ENCODE measurements at places on chromosomes 1 and 21.

DNA sequence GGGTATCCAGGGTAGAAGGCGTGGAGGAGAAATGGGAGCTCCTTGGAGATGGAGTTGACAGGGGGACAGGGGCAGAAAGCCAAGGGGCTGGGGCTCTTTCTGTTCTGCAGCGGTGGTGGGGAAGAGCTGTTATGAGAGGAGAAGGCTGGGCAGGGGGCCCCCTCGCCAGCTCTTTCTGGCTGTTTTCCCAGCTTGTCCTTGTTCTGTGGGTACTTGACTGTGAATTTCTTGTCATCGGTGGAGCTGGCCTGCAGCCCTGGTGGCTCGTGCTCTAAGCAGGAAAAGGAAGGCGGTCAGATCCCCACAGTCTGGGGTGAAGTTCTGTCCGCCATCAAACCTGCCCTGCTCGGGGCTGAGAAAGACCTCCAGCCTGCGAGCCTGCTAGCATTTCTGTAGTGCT is 7.6 kb downstream of the ZNF683 start:
- no peak for DNase-seq

DNA sequence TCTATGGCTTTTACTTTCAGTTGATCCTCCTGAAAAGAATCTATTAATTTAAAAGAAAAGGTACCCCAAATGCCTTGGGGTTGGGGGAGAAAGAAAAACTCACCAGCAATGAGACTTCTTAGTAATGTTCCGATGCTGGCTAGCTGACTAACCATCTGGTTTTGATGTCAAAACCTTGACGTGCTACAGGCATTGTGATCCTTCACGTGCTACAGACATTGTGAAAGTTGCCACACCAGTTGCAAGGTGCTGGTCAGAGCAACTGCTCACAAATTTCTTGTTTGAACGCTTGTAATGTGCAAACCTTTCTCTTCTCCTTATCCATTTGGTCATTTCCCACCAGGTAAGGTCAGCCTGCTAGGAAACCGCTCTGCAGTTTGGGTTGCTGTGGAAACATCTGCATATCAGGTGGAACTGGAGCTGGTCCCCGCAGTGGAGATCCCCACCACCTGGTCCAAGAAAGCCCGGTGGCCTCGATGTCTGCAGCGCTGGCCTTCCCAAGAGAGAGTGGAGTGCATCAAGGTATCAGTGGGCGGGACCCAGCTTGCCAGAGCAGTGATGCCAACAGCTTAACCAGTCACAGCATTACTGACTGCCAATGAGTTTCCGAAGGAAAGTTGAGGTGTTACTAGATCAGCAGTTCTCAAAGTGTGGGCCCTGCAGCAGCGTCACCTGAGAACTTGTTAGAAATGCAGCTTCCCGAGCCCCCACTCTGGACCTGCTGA is 16.1 kb downstream of the MAB21L3 start:
- no peak for DNase-seq

DNA sequence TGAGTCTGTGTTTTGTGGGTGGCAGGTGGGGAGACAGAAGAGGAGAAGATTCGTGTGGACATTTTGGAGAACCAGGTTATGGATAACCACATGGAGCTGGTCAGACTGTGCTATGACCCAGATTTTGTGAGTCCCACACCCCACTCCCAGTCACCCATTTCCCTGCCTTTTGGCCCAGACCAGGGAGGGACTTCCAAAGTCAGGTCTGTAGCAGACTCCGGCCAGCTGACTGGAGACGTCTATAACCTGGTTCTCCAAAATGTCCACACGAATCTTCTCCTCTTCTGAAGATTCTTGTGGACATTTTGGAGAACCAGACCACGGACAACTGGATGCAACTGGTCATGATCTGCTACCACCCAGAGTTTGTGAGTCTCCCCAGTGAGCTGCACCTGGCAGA is 1.6 kb downstream of the GSTM5 start:
- DNase-seq: no peak

DNA sequence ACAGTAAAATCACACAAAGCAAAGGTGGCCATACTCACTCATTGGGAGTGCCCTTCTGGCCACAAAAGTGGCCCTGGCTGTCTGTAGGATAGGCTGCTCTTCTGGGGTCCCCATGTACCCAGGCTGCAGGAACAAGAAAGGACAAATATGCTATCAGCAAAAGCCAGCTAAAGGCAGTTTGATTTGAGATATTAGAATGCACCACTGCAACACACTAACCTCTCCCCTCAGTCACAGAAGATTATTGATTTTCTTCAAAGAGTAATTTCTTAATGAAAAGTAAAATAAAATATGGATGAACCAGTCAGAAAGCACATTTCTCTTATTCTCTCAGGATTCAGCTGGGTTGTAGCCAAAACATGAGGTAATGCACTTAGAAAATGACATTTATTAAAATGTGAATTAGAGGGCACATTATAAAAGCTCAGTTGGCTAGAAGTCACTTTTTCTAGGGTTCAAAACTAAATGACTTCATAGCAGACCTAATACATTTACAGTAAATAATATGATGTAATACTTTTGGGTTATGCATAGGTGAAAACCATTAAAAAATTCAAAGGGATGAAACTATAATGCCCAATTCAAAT is 140.8 kb downstream of the LHX8 start:
- DNase-seq: no peak

DNA sequence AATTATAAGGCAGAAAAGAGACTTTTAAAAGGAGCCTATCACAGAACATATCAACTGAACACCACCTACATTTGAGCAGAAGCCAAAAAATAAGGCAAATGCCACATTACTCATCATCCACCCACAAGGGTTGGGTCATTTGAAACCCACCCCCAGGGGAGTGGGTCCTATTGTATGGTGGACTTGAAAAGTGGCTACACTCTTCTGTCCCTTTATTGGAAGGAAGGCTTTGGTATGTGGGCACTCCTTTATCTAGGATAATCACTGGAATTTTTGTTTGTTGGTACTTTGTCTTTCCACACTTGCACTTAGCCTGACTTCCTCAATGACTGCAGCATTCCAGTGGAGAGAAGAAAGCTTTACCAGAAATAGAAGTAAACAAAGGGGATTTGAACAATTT is 157.2 kb upstream of the COL11A1 start:
- no peak for DNase-seq

GRCh38 chr1:203528063-203528462 is 34.1 kb downstream of the OPTC start:
- DNase-seq: no peak

DNA sequence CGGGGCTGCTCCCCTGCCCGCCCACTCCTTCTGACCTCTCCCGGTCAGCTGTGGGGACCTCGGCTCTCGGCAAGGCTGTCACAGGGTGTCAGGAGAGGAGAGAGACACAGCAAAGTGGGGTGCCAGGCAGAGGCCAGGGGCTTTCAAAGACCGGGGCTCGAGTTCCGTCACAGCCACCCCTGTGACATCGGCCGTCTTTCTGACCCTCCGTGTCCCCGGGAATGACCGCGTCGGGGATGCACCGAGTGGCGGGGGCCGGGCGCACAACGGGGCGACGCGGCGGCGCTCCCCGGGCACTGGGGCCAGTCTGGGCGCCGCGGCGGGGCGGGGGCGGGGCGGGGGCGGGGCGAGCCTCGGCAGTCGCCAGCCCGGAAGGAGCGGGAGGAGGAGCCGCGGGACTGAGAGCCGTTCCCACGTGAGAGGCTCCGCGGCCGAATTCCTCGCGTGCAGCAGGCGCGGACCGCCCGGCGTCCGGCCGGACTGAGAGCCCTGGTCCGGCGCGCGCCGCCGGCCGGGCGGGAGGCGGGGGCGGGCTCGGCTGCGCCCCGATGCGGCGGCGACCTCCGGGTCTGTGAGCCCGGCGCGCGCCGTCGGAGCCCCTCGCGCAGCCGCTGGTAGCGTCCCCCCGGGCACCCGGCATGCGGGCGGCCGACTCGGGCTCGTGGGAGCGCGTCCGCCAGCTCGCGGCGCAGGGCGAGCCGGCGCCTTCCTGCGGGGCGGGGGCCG is 229.7 kb upstream of the TMEM51 start:
- DNase-seq: no peak

DNA sequence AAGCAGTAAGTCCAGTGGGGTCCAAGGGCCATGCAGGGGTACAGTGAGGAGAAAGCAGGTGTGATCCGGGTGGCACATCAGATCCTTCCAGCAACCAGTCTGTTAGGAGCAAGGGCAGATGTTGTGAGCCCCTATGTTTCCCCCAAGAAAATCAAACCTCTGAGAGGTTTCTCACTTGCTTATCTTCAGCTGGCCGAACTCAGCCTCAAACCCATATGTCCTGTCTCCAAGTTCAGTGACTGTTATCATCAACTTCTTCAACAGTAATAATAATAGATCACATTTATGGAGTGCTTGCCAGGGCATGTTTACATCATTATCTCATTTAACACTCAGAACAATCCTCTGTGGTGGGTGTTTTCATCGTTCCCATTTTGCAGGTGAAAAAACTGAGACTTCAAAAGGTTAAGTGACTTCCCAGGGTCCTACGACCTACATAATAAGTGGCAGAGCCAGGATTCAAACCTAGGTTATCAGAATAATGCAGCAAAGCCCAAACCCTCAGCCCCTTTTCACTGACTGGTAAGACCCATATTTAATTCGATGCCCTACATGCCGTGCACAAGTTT is 3.3 kb downstream of the CAPN2 start:
- no peak for DNase-seq

DNA sequence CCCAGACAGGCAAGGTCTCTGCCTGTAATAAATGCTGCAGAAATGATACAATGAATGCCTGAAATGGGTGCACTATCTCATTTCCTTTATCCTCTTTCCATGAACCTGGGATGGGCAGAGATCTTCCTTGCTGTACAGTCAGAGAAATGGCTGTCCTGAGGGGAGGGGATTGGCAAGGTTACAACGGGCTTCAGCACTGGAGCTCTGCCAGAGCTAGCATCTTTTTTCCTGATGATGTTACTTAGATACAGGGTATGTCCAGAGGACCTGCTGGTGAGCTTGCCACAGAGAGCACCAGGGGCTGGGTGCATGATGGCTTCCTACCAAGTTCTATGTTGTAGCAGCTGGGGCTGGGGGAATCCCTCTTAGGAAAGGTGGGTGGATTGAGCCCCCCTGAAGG is 115.1 kb downstream of the PLXNA2 start:
- no peak for DNase-seq

- no peak for DNase-seq
Measured at GRCh38 chr1:46278807-46279206, 24.6 kb downstream of the LRRC41 start.

- no peak for DNase-seq
Measured at GRCh38 chr1:58251430-58252073, 295.0 kb downstream of the OMA1 start.

- DNase-seq: no peak
Measured at GRCh38 chr1:152656459-152656858, 6.7 kb upstream of the LCE2D start.

DNA sequence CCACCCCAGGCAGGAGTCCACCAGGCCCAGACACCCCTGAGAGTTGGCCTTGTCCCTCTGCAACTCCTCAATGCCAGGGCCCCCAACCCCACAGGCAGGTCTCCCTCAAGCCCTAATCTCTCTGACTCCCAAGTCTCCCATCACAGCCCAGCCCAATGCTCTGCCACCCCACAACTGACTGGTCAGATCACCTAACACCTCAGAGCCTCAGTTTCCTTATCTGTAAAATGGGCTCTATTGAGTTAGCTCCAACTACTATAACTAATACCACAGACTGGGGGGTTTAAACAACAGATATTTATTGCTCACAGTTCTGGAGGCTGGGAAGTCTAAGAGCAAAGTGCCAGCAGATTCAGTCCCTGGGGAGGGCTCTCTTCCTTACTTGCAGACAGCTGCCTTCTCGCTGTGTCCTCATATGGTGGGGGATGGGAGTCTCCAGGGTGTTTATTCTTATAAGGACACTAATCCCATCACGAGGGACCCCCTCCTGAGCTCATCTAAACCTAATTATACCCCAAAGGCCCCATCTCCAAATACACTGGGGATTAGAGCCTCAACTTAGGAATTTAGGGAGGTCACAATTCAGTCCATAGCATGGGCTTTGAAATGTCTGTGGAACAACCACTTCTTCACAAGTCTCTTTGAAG is 34.9 kb upstream of the ZC3H12A start:
- no peak for DNase-seq

- no peak for DNase-seq
Measured at GRCh38 chr1:2360588-2361364, 30.6 kb downstream of the MORN1 start.

GRCh38 chr1:215360758-215361157 is 206.3 kb upstream of the KCTD3 start:
- DNase-seq: no peak

DNA sequence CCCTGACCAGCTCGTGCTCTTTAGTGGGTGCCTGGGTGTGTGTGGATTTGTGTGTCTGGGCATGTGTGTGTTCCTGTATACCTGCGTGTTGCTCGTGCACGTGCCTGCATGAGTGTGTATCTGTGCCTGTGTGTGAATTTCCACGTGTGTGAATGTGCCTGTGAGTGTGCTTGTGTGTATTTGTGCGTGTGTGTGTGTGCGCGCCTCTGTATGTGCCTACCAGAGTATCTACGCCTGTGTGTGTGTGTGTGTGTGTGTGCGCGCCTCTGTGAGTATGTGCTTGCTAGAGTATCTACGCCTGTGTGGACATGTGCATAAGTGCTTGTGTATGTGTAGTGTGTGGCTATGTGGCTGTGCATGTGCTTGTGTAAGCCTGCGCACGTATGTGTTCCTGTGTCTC is 691 bp upstream of the SELENBP1 start:
- no peak for DNase-seq
